CD4-positive, alpha-beta T cell treated with Interleukin-10 for 1 hour (primary cell): ENCODE measurements at places on chromosomes 2 and 18.
A peak's percentile ranks its signal among the peaks of the same experiment; 100 is the strongest.

GRCh38 chr2:56380861-56381260 lies 197.1 kb downstream of the CCDC85A start:
- no peak for DNase-seq

GRCh38 chr2:237724811-237725478 lies 73.6 kb upstream of the RBM44 start:
- no peak for DNase-seq

- DNase-seq: no peak
Observed at GRCh38 chr2:120780402-120780801, 44.7 kb downstream of the GLI2 start.

GRCh38 chr2:28586867-28587266 lies 91.0 kb downstream of the PLB1 start:
- peak; percentile 68 for DNase-seq

- no peak for DNase-seq
Observed at GRCh38 chr2:26355038-26355995, 8.7 kb upstream of the ADGRF3 start.
